Naive thymus-derived CD4-positive, alpha-beta T cell (primary cell): ENCODE measurements at places on chromosomes 4 and X. TPM values are rescaled to one million over a fixed set of nuclear protein-coding genes. Genes with fewer than 3 reads are reported as not detected.

Gene RNF175
- 6.4 TPM for total RNA-seq

- DNase-seq = no peak
Measured at GRCh38 chrX:129540722-129541184, 694 bp downstream of the OCRL start.

Gene PPP4R3C
- total RNA-seq = not detected in 2 replicates

Gene CHRDL1
- total RNA-seq = not detected in 2 replicates
